T-helper 1 cell (primary cell): ENCODE measurements at places on chromosomes 3 and 15.

DNA sequence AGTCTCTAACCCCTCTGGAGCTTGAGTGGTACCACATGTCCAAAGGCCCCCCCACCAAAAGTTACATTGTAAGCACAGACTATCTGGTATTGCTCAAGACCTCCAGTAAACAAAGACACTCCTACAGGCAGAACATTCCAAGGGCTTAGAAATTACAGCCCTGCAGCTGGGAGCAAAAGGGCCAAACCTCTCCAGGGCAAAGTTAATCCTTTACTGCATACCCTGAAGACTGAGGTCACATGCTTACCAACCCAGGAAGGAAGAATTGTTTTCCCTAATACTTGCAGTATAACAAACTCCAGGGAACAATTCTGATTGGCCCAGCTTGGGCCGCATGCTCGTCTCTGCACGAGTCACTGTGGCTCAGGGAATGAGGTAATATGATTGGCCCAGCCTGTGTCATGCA lies 266.1 kb upstream of the NR2F2 start:
- no peak for DNase-seq

- DNase-seq = no peak
Measured at GRCh38 chr3:50853936-50854335, 179.2 kb downstream of the DOCK3 start.

DNA sequence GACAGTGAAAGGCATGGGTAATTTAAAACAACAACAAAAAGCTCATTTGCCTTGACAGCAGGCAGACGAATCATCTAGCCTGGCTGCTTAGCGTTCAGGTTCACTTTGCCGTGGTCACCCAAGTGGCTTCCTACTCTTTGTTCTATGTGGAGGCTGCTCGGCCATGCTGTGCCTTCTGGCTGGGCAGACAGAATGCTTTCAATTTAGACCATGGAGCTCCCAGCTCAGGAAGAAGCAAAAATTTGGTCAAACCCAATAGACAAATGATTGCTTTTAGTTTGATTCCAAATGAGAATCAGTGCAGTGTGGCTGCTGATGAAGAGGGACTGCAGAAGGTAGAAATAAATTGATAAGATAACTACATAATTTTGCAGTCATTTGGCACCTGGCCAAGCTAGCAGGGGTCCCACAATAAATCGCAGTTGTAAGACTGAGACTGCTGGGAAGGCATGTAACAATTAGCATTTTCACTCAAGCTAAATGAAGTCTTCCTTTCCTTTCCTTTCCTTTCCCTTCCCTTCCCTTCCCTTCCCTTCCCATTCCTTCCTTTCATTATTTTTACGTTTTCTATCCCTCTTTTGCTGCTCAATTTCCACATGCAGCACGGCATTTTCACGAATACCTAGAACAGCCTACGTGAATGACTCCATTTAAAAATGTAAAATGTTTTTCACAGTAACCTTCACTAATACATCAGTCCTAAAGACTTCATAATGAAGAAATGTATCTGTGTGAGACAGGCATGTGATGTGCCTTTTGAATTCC lies 360.4 kb upstream of the TGFBR2 start:
- no peak for DNase-seq

GRCh38 chr15:40456299-40456712 lies 14.5 kb upstream of the CHST14 start:
- DNase-seq = no peak

DNA sequence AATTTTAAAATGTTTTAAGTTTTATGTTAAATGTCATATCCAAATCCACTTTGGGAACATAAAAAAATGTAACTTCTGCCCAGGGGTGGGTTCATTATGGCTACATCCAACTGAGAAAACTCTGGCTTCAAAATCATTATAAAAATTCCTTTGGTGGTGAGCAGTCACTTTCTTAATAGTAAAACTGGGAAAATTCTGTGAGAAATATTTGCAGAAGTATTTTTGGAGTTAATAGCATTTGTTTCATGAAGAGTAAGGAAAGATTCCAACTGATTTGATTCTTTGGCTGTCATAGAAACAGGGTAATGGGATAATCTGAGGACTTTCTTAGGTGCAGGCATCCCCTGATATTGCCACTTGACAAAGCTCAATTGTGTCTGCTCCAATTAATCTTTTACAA lies 38.8 kb downstream of the CPA3 start:
- DNase-seq = no peak

- DNase-seq = no peak
Measured at GRCh38 chr3:64216274-64217147, 8.8 kb downstream of the PRICKLE2 start.

DNA sequence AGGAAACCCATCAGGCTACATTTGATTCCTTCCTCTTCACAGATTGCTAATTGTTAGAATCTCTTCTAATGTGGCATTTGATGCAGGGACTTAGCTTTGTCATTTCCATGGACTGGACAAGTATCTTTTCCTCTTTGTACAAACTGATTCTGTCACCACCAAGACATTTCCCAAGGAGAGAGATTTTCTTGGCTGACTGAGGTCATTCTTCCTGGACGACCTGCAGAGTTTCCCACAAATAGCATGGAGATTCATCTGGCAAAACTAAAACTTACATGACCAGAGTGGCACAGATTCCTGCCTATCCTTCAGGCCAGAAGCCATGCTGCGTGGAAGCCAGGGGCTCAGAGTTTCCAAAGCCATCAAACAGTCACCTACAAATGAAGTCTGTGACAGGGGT lies 269.2 kb upstream of the LRTM1 start:
- no peak for DNase-seq

DNA sequence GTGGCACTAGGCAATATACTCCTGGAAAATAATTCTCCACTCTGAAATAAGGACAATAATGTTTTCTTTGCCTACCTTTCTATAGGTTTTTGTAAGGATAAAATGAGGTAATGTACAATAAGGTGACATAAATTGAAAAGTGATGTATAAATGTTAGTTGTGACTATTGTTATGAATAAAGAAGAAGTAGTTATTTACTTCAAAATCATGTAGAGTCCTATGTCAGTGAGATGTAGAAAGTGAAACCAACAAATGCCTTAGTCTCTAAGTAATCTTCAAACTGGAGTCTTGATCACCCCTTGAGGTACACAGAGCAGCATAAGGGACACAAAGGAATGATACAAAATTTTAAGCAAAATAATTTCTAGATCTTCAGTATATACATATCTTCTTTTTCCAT lies 60.3 kb upstream of the TP63 start:
- no peak for DNase-seq

DNA sequence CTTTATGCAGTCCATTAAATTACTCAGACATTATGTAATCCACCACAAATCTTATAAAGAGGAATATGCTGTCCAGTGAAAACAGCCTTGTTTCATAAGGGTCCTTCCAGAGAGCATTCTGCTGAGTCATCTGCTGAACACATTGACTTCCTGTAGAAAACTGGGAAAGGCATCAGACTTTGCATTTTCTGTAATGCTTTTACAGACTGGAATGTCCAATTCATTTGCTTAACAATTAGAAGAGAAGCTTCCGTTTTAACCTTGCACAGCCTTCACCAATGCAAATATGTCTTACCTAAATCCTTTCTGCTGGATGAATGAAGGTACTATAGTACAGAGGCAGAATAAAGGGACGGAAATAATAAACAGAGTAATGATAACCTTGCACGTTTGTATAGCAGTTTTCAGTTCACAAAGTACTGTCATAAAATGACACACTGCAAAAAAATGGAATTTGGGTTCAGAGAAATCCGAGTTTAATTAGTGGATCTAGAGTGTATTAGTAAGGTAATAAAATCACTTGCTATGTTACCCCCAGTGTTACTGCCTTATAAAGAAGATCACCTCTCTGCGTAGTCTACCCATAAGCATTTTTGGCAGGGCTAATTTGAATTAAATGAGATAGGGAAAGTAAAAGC lies 301.5 kb downstream of the PYDC2 start:
- no peak for DNase-seq

DNA sequence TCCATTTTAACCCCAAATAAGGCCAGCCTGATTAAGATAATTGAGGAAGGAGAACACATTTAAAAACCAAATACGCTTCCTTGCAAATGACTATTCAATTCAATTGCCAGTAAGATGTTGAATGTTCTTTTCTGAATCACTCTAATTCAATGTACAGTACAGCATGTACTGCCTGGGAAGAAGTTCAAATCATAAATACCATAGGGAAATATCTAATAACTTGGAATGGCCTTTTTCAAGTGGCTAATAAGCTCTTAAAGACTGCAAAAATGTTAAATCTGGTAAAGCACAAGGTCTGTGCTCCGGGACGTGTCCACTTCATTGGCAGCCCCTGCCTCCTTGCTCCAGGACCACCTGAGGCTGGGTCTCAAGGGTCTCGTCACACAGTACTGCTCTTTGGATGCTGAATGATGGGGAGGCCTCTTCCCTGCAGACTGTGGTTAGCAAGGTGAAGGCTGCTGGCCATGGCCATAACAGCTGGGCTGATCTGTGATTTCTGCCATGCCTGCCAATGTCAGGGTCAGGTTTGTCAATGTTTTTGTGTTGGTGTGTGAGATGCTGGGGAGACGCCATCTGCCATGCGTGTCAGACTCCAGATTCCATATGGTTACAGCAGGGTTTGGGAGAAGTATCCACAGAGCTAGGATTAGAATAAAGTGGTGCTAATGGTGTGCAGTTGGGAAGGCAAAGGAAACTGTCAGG lies 300.5 kb downstream of the ADAMTS17 start:
- DNase-seq = no peak

GRCh38 chr3:1087066-1087560 lies 5.7 kb upstream of the CNTN6 start:
- no peak for DNase-seq

GRCh38 chr15:70199124-70199482 lies 101.4 kb upstream of the TLE3 start:
- DNase-seq = no peak

- DNase-seq = no peak
Measured at GRCh38 chr3:160154033-160154432, 71.2 kb upstream of the C3orf80 start.

DNA sequence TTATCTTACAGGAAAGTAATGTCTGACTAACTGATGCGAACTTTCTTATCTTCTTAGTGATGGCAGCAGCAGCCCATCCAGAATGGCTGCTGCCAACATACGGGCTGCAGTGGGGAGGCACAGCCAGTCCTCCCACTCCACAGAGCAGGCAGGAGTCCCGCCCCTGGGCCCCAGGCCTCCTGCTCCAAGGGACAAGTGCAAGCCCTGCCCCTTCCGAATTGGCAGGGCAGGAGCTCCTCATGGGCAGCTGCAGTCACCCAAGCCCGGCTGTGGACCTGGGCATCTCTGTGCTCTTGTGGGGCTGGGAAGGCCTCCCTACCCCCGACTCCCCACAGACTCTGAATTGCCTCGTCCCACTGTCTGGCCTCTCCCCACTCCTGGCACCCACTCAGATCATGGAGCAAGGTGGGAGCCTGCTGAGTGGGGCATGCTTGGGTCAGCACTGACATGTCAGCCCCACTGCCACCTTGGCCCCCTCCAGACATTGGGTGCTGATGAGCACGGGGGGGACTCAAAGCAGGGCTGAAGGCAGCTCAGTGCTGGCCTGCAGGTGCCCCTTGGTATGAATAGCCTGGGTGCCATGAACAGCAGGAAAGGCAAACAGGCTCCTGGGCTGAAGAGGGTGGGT lies 618.9 kb upstream of the KCNMB2 start:
- DNase-seq = no peak

- DNase-seq = no peak
Measured at GRCh38 chr15:64426845-64427465, 33.4 kb upstream of the ZNF609 start.

DNA sequence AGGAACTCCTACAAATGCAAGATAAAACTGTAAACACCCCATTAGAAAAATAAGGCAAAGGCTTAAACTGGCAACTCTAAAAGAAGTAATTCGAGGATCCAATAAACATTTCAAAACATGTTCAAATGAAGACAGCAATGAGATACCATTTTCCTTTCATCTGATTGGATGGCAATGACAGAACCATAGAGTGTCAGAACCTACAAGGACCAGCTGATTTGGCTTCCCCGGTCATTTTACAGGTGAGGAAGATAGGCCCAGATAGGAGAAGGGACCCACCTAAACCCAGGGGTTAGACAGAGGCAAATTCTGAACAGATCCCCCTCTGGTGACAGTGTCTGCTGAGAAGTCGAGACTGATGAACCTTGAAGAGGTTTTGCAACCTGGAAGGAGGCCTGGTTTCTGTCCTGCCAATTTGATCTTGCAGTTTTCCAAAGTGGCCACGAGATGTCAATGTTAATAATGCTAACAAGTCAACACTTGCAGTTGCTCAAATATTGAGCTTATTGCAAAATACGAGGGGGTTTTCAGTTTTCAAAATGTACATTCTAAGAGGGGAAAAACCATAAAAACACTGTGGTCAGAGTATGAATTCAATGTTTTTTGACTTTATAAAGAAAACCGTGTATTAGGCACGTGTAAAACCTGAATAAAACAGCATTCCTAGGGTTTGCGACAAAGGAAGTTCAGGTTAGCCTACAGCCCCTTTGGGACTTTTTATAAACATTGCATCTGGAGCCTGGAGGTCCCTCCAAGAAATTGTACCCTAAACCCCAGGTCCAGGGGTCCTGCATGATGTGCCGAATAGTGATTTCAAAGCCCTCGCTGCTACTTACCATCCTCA lies 21.5 kb downstream of the CFAP161 start:
- peak; percentile 35 for DNase-seq

DNA sequence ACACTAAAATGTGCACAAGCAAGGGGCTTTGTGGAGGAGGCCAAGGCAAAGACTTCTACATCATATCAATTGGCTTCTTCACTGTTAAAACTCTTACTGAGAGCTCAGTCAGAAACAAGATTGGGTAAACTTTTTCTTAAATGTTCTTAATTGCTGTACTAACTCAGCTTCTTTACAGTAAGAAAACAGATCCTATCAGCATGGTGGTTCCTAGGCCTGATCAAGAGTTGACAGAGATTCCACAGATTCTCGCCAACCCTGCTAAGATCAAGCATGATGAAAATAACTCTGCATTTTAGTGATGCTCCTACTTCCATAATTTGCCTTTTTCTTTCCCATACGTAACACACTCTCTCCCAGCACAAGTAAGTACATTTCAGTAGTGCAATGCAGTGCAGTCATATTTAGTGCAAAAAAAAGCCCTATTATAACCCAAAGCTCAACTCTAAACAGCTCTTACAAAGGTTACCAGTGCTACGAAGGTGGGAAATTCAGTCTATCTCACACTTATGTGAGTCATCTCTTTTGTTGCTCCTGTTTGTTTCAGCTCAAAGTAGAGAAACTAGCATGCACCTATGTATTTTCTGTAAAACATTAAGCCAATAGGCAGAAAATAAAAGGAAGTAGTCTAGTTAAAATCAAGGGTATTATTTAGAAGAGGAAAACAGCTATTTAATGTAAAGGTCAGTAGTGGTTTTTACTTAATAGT lies 29.9 kb downstream of the TIGIT start:
- DNase-seq = no peak

- no peak for DNase-seq
Measured at GRCh38 chr3:143502081-143502480, 346.2 kb downstream of the SLC9A9 start.

GRCh38 chr3:23174426-23175039 lies 28.6 kb upstream of the UBE2E2 start:
- DNase-seq = no peak

- no peak for DNase-seq
Measured at GRCh38 chr15:87632364-87632763, 624.2 kb downstream of the NTRK3 start.

- DNase-seq = no peak
Measured at GRCh38 chr3:151561878-151562277, 101.0 kb upstream of the IGSF10 start.
